ENCODE measurements at places on chromosomes 1 and 21. TPM values are rescaled to one million over a fixed set of nuclear protein-coding genes. Genes with fewer than 3 reads are reported as not detected.

DNA sequence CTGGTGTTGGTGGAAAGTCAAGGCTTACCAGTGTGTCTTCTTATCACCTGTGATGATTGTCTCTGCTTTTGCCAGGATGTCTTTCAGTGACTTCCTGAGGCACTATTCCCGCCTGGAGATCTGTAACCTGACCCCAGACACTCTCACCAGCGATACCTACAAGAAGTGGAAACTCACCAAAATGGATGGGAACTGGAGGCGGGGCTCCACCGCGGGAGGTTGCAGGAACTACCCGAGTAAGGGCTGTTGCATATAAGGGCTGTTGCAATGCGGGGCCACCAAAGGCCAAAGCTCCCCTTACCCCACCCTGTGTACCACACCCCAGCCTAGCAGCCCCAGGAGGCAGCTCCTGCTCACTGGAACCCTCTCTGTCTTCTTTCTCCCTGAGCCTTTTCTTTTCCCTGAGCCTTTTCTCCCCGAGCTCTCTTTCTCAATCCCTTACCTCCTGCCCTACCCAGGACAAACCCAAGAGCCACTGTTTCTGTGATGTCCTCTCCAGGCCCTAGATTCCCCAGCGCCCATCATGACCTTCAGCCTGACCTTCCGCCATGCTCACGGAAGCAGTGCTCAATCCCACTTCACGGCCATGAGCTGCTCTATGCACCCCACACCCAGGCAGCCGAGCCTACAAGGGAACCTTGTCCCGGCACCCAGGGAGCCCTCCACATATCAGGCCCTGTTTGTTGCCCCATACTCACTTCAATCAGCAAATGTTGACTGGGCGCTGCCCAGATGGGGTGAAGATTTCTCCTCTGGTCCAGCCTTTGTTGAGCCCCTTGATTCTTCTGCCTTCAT, 40.6 kb downstream of the CAPN2 start:
- peaks cover 17% of the 10 kb centered on the region for H3K4me1 ChIP-seq
- H3K27me3 ChIP-seq: no peaks in the 10 kb centered on the region
- no peak overlapping the region for H3K4me3 ChIP-seq

GRCh38 chr1:3707298-3707938, 44.8 kb upstream of the CCDC27 start:
- no peak overlapping the region for H3K27ac ChIP-seq
- no peak for DNase-seq
- no peaks in the 10 kb centered on the region for H3K36me3 ChIP-seq
- H3K4me1 ChIP-seq: no peaks in the 10 kb centered on the region
- no peaks in the 10 kb centered on the region for H3K27me3 ChIP-seq

- no peak overlapping the region for H3K27ac ChIP-seq
- H3K4me3 ChIP-seq: no peak overlapping the region
- H3K4me1 ChIP-seq: no peaks in the 10 kb centered on the region
- no peaks in the 10 kb centered on the region for H3K27me3 ChIP-seq
These were observed 46.8 kb downstream of the ADAMTS5 start for GRCh38 chr21:26920055-26920454.

DNA sequence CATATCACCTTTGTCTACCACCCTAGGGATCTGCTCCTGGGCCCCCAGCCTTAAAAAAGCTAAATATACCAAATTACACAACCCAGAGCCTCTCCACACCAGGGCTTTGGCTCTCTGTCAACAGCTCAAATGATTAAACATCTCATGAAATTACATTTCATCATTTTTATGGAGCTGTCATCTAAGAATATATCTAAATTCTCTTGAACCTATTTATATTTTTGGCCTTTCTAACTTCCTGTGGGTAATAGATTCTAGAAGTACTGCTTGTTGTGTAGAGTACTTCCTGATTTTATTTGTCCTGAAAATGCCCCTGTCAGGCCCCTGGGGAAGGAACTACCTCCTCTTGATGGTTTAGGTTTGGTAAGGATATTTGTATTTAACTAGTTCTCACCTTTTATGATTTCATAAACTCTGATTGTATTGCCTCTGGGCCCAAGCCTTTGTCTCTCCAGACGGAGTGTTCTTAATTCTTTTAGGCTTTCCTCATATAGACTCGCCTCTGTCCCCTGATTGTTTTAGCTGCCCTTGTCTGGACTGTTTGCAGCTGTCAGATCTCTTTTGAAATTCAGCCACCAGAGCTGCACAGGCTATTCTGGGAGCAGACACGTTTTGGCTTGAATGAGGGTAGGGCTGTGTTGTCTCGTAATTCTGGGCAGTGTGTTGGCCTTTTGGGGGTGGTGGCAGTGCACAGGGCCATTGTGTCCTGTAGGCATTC, 16.6 kb downstream of the MYOG start:
- H3K4me3 ChIP-seq: no peak overlapping the region
- no peaks in the 10 kb centered on the region for H3K27me3 ChIP-seq
- DNase-seq: no peak
- H3K36me3 ChIP-seq: no peaks in the 10 kb centered on the region
- peak overlapping the region; percentile 69 for H3K27ac ChIP-seq

Gene SNAPIN
- 16.8 TPM for total RNA-seq

Gene RPL5
- total RNA-seq: 716 TPM

Gene DPT
- total RNA-seq: 19.5 TPM

Gene SLC19A2
- 13.1 TPM for total RNA-seq

DNA sequence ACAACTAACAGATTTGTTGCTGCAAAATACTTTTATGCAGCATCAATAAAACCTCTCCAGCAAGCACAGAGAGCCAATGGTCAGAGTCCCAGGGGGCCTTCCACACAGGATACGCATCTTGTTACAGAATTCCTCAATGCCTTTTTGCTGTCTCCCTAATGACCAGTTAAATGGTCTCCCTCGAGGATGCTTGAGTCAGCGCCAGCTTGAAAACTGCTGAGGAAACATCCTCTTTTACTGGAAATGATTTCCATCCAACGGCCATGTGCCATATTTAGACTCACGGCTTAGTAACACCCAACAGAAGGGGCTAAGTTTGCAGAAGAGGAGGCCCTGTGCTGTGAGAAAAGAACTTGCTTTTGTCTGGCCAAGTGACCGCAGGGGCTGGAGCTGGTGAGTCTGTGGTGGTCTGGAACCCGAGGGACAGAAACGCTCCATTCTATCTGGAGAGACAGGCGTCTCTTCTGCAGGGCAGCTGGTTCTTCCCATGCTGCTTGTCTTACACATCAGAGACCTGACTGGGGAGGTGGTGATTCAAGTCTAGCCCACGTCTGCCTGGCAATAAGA, 496.4 kb downstream of the SETD4 start:
- peak; percentile 28 for DNase-seq
- H3K4me1 ChIP-seq: peaks cover 5% of the 10 kb centered on the region
- H3K27me3 ChIP-seq: no peaks in the 10 kb centered on the region
- no peak overlapping the region for H3K27ac ChIP-seq

DNA sequence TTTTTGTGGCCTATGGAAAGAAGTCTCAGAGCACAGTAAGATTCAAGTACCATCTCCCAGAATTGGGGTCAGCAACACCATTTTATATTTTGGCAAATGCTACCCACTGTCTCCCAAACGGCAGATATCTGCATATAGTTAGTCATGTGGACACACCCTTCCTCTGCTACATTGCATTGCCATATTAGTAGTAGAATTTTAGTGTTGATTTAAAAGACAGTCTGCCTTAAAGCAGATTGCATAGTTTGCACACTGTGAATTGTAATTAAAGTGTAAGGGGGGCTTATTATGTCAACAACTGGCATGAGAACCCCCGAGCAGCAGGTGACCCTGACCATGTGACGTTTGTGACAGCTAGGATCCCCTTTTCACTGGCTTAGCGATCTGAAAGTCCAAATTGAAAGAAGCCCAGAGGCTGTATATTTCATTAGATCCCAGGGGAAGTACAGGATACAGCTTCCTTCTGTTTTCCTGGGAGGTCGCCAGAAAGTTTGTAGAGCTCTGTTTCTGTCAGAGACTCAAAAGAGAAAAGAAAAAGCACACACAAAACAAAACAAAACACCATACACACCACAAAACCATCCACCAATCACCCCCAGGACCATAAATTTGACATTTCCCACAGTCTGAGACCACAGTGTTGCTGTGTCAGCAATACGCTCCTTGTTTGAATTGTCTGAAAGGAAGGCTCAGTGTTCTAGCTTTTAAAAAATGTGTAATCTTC, 172.4 kb downstream of the NFIA start:
- H3K27ac ChIP-seq: peak overlapping the region; percentile 67
- H3K36me3 ChIP-seq: no peaks in the 10 kb centered on the region
- H3K4me3 ChIP-seq: no peak overlapping the region

Gene AGBL4
- total RNA-seq: 0.57 TPM

- no peak overlapping the region for H3K27ac ChIP-seq
- no peak overlapping the region for H3K4me3 ChIP-seq
- H3K27me3 ChIP-seq: no peaks in the 10 kb centered on the region
- peak; percentile 55 for DNase-seq
- no peaks in the 10 kb centered on the region for H3K36me3 ChIP-seq
- H3K4me1 ChIP-seq: no peaks in the 10 kb centered on the region
These were observed 6.3 kb downstream of the ZBTB8B start for GRCh38 chr1:32470991-32471694.

Gene RASAL2
- 59.0 TPM for total RNA-seq

DNA sequence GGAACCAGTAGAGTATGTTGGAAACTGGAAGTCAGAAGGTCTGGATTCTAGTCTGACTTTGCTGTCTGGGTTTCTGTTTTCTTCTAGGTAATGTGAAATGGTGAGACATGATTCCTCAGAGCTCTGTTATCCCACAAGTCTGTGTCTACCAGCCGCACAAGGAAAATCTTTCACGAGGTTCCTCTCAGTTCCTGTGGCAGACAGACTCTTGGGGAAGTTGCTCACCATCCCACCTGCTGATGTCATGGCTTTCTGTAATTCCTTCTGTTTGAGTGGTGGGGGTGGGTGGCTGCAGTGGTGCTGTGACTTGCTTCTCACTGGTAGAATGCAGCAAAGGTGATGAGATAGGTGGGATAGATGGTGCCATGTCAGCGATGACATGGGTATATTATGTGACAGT, 17.1 kb upstream of the SCMH1 start:
- no peak overlapping the region for H3K27ac ChIP-seq
- DNase-seq: no peak
- H3K27me3 ChIP-seq: no peaks in the 10 kb centered on the region
- no peak overlapping the region for H3K4me3 ChIP-seq

DNA sequence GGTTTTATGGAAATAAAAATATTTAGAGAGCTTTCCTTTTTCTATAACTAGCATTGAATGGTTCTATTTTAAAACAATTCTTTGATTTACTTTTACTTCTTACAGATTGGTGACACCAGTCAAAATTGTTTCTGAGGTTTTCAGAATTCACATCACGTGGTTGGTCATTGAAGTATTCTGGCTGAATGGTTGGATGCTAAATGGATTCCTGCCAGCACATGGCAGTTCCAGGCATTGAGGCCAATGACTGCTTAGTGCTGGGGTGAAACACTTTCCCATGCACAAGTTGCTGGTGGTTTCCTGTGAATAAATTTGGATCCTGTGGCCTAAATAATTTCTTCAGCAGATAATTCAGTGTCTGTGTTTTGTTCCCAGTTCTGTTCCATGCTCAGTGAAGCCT, 20.6 kb downstream of the NCAM2 start:
- no peaks in the 10 kb centered on the region for H3K4me1 ChIP-seq
- H3K27me3 ChIP-seq: no peaks in the 10 kb centered on the region
- no peak overlapping the region for H3K4me3 ChIP-seq

Gene CELA2B
- total RNA-seq: not detected

DNA sequence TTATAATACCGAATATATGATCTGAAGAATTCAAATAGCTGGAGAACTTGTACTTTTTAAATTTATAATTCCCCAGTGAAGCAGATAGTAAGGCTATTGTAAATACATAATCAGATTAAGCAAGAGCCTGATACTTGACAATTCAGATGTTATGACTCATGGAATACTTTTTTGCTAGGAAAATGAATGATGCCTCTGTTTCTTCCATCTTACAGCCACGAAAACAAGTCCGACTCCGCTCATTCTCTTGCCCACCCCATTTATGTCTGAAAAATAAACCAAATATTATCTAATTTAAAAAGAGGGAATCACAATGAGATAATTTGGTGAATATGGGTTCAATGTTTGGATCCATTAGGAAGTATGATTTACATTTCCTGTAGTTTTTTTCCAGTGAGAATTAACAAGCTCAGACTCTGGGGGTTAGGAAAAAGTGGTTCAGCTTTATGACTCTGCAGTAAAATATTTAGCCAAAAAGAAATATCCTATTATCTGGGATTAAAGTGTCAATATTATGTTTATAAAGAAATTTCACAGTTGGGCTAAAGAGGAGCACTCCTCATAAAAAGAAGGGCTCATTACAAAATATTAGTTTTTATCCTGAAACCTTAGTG, 50.4 kb upstream of the DAB1 start:
- DNase-seq: no peak
- no peaks in the 10 kb centered on the region for H3K36me3 ChIP-seq
- no peaks in the 10 kb centered on the region for H3K4me1 ChIP-seq
- H3K4me3 ChIP-seq: no peak overlapping the region

GRCh38 chr1:82269431-82269830, 468.7 kb downstream of the ADGRL2 start:
- H3K4me1 ChIP-seq: no peaks in the 10 kb centered on the region
- no peaks in the 10 kb centered on the region for H3K27me3 ChIP-seq
- no peak overlapping the region for H3K4me3 ChIP-seq
- H3K27ac ChIP-seq: no peak overlapping the region
- DNase-seq: no peak

Gene TBX15
- total RNA-seq: 0.13 TPM

Gene NLRP3
- total RNA-seq: 13.6 TPM

DNA sequence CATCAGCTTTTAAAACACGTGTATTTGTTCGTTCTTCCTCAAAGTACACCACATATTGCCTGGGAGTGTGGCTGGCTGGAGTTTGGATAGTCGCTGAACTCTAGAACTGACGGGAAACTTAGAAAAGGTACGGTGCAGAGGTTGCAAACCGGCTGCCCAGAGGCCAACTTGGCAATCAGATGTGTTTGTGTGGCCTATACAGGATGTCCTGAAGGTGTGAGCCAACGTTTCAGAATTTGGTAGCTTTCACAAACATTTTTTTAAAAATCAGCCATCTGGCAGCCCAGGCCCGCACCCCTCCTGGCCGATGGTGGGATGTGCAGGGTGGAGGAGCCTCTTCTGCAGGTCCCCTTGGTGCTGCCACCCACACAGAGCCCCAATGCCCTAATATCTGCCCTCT, 73.6 kb upstream of the SLC25A33 start:
- H3K4me3 ChIP-seq: no peak overlapping the region
- no peak for DNase-seq
- H3K27me3 ChIP-seq: no peaks in the 10 kb centered on the region
- H3K4me1 ChIP-seq: no peaks in the 10 kb centered on the region
- H3K27ac ChIP-seq: no peak overlapping the region
- H3K36me3 ChIP-seq: no peaks in the 10 kb centered on the region

DNA sequence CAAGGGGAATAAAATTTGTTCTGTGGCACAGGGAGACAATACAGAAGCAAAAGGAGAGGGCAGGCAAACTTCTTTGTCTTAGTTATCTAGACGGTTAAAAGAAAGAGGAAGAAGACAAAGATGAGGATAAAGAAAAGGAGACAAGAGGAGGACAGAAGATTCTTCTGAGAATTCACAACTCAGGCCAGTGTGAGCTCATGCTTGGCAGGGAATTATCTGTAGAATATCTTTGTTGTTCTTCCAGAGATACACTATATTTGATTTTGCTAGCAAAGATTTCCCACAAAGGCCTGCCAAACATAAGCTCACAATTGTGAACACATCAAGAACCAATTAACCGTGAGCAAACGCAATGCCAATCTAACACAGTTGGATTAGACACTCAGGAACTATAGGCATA, 21.4 kb downstream of the SLC16A1 start:
- DNase-seq: no peak
- no peak overlapping the region for H3K4me3 ChIP-seq
- H3K27me3 ChIP-seq: no peaks in the 10 kb centered on the region
- H3K4me1 ChIP-seq: no peaks in the 10 kb centered on the region

Gene LY9
- total RNA-seq: 0.78 TPM

Gene KIF26B
- total RNA-seq: 4.3 TPM
